NCI-H1092 (cell line): ENCODE measurements at places on chromosomes 2 and 18.

DNA sequence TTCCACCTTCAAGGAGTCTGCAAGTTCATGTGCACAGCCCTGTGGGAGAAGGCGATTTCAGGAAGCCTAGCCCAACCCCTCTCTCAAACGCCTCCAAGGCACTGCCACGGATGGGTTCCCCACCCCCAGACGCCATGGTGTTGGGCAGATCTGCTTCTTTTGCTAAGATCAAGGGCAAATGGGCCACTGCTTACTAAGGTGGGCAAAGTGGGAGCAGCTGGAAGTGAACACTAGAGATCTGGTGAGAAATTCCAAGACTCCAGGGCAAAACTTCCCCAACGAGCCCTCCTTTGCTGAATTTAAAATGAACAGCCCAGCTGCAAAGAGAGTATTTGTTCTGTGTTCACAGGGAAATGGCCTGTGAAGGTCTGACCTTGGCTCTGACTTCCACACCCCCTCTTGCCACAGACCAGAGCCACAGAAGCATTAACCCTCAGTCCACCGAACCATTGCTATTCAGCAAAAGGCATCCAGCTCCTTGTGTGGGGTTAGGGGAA lies 45.1 kb upstream of the ZBTB7C start:
- DNase-seq = no peak

DNA sequence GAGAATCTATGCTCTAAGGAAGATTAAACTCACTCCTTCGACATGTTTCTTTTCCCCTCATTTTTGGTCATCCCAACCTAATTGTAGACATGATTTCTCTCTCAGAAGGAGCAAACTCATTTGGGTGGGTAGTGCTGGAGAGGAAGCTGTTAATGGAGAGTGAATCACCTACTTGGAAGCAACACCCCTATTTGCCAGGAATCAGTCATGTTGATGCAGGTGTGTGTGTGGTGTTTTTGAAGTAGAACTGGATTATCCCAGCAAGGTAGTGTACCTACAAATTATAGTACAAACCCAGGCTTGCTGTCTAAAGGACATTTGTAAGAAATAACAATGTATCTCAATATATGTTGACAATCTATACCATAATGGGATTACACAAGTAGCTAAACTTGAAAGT lies 186.4 kb downstream of the EPHA4 start:
- no peak for DNase-seq

DNA sequence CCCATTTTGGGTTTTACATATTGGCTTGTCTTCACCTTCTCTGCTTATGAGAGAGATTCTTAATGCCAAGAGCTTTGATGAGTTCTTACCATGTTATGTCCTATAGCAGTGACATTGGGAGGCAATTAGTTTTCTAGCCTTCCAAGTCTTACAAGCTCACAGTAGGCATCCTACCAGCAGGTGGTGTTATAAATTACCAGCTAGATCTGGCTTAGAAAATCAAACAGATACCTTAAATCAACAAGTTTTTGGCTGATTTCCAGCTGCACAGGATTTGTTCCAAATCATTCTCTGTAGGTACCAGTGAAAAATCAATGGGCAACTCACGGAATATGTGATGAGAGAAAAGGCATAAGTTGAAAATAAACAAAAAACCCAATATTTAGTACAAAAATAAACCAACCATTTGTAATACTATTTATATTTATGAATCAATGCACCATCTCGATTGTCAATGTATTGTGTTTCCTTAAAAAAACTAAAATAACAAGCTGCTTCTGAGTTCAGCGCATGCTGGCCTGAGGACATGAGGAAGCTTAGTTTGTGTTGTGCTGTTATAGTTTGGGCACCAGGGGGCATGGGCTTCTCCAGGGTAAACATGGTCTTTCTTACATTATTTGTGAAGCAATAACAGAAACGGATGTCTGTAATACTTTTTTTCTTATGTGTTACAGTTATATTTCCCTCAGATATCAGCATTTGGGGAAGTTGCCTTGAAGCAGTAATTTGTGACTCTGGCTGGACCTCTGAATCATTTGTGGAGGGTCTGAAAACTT lies 34.1 kb upstream of the NXPH2 start:
- DNase-seq = peak; percentile 60

DNA sequence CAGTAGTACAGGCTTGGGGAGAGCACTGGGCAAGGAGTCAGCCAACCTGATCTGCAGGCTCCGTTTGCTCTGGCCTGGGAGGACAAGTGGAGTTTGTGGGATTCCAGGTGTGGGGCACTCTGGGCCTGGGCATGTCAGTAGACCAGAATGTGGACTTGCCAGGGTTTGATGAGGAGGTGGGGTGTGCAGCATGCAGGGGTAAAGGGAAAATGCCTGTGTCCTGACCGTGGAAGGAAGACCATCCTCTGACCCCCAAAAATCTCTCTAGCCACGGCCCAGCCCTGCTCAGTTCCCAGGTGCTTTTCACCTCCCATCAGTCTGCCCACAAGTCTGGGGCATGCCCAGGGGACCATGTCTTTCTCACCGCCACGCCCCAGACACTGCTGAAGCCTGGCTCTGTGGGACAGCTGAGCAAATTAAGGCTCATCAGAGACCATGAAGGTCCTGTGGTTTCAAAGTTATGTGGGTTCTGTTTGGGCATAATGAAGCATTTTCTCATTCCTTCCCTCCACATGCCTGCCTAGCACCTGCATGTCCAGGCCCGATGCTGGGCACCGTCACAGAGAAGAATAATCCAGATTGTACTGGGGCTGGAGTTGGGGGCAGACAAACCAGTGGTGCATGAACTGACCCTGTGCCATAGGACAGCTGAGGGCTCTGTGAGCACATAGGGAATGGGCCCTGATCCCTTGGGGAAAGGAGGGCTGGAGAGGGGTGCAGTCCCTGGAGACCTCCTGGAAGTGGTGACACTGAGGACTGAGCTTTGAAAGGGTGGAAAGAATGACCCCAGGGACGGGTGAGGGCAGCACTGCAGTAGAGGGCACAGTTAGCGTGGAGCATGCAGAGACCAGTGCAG lies 6.5 kb upstream of the KCNF1 start:
- DNase-seq = no peak

DNA sequence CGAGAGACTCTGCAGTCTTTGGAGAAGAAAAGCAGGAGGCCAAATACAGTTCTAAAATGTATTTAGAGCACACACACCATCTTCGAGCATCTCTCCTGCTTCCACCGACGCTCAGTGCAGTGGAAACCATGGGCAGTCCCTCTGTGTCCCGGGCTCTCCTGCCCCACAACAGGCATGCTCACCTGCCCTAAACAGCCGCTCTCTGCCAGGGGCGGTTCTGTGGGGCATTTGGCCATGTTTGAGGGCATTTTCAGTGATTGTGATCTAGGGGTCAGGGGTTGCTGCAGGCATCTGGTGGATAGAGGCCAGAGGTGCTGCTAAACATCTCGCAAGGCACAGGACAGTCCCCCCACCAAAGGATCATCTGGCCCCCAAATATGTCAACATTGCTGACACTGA lies 55.8 kb downstream of the EMX1 start:
- no peak for DNase-seq

DNA sequence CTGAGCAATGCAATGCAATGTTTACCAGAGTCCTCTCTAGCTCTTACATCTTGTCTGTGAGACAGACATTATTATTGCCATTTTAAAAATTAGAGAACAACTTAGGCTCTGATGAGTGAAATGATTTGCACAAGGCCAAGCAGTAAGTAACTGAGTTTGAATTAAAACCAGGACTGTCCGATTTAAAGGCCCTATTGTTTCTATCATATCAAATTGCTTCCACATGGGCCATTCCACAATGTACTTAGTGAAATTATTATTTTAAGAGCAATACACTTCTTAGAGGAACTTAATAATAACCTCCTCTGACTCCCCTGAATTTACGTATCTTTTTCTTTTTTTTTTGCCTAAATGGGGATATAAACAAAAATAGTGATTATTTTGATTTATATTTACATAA lies 64.6 kb downstream of the PLCL1 start:
- DNase-seq = no peak
